Naive thymus-derived CD4-positive, alpha-beta T cell (primary cell): ENCODE measurements at places on chromosomes 12 and 14. TPM values are rescaled to one million over a fixed set of nuclear protein-coding genes. Genes with fewer than 3 reads are reported as not detected.

- H3K36me3 ChIP-seq = no peaks in the 10 kb centered on the region
- DNase-seq = no peak
- H3K4me1 ChIP-seq = no peaks in the 10 kb centered on the region
- H3K27me3 ChIP-seq = no peaks in the 10 kb centered on the region
Observed at GRCh38 chr12:12216349-12217017, 50.4 kb downstream of the LRP6 start.

DNA sequence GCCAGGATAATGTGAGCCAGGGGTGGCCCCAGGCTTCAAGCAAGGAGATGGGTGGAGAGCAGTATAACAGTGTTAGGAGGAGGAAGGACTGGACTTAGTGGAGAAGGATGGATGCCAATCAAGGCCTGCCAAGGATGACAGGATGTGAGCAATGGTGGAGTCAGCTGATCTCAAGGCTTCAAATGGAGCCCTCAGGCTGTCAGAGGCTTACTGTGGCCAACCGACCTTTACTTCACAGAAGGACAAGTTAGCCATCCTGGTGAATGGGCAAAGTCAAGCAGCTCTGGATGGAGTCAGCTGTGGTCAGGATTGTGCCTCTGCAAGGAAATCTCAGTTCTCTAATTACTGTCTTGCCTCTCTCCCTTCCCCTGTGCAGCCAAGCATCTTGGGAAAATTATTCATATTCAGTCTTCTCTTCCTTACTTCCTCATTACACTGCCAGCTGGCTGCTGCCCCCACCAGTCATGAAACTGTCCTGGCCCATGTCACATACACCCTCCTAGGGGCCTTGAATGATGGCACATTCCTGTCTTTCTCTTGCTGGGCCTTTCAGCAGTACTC lies 7.6 kb upstream of the STAT6 start:
- no peak overlapping the region for H3K27ac ChIP-seq
- H3K36me3 ChIP-seq = no peaks in the 10 kb centered on the region
- no peak for DNase-seq
- no peaks in the 10 kb centered on the region for H3K4me1 ChIP-seq
- no peak overlapping the region for H3K4me3 ChIP-seq
- no peaks in the 10 kb centered on the region for H3K27me3 ChIP-seq

- no peaks in the 10 kb centered on the region for H3K27me3 ChIP-seq
- H3K36me3 ChIP-seq = peaks cover 28% of the 10 kb centered on the region
- H3K27ac ChIP-seq = peak overlapping the region; percentile 43
Observed at GRCh38 chr12:6457220-6457945, 5.5 kb downstream of the TAPBPL start.

GRCh38 chr12:79885911-79886490 lies 48.9 kb downstream of the PPP1R12A start:
- peaks cover 36% of the 10 kb centered on the region for H3K4me1 ChIP-seq
- DNase-seq = no peak
- no peaks in the 10 kb centered on the region for H3K36me3 ChIP-seq
- H3K4me3 ChIP-seq = no peak overlapping the region

DNA sequence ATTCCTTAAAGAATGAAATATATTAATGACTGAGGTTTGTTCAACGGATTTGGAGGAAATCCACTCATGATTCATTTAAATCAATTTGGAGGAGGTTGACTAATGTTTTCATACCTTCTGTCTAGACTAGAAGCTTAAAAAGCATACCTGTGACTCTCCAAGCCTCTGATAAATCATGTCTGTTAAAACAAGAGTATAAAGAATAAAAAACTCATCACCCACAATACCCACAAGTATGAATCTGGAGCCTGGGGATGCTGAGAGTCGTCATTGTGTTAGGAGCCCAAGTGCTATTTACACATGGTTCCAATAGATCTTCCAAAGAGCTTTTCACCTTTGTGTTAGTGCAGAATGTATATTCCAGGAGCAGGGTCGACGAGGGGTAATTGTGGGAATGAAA lies 86.8 kb upstream of the ADAMTS20 start:
- no peaks in the 10 kb centered on the region for H3K4me1 ChIP-seq
- H3K27ac ChIP-seq = no peak overlapping the region
- H3K36me3 ChIP-seq = no peaks in the 10 kb centered on the region
- H3K27me3 ChIP-seq = no peaks in the 10 kb centered on the region

DNA sequence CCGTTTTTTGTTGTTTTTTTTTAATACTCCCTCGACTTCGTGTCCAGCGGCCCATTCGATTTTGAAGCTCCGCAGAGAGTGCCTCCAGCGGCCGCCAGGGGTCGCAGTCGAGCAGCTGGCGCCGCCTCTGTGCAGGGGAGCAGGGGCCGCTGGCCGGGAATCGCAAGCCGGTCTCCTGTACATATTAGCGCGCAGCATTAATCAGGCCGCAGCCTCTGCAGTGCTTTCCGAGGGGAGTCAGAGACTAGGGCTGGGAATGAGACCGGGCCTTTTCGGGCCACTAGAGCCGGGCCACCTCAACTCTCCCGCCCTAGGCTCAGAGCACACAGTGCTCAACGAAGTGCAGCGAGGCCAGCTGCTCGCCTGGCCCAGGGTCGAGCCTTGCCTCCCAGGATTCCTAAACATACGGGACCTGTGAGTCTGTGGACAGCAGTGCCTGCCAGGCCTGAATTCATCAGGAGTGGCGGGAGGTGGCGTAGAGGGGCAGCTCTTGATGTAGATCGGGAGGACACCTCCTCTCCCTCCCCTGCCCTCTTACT lies 81.8 kb downstream of the EMP1 start:
- peak; percentile 56 for DNase-seq
- no peaks in the 10 kb centered on the region for H3K4me1 ChIP-seq
- no peak overlapping the region for H3K4me3 ChIP-seq
- H3K27me3 ChIP-seq = no peaks in the 10 kb centered on the region

DNA sequence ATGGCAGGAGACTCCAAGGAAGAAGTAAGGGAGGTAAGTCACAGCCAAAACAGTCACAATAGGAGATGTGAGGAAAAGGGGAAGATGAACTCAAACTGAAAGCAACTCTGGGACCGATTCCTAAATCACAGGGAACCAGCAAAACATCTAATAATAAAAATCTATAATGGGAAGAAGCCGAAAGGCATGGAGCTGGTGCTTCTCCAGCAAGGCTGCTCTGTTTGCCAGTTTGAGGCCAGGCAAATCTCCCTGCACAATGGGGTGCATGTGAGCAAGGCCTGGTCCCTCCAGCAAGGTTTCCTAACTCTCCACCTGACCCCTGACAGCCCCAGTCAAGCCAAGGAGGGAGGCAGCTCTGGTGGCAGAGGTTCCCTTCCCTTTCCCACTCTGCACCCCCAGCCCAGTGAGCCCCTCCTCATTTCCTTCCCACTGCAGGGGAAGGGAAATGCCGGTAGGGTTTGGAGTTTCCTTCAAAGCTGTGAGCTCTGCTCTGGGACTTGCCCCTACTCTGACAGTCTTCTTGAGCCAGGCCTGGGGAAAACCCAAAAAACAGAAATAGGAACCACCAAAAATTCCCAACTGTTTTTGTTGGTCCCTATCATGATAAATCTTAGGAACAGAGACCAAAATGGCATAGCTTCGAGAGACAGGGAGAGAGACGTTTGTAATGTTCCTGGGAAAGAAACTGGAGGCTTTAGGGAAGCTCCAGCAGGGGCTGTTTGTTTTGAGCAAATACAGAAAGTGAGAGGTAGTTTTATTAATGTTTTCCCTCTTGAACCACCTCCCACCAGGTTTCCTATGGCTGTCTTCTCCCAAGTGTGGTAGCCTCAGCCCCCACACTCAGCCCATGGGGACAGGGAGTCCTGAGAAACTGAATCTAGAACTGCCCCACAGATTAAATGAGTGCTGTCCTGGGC lies 34.6 kb downstream of the FMNL3 start:
- H3K36me3 ChIP-seq = no peaks in the 10 kb centered on the region
- H3K27ac ChIP-seq = peak overlapping the region; percentile 85
- no peak for DNase-seq
- peaks cover 39% of the 10 kb centered on the region for H3K4me1 ChIP-seq

DNA sequence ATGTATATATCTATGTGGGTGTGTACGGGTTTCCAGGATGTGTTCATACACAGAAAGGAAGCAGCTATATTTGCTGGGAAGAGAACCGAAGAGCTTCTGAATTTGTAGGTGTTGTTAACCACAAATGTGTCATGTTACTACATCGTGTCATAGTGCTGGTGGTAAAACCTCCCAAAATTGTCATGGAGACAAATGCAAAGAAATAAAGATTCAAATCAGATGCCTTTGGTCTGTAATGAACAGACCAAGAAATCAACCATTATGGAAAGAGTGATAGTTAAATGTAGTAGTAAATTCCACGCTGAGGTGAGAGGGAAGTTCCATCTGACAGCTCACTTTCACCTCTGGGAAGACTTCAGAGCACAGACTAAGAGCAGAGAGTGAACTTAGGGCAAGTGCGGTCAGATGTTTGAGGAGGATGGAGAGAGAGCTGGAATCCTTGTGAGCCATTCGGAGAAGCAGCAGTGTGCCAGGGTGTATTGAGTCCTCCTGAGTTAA lies 487.5 kb downstream of the TMEM121 start:
- no peak overlapping the region for H3K4me3 ChIP-seq
- no peaks in the 10 kb centered on the region for H3K27me3 ChIP-seq
- DNase-seq = peak; percentile 40
- H3K36me3 ChIP-seq = no peaks in the 10 kb centered on the region
- H3K27ac ChIP-seq = peak overlapping the region; percentile 48
- peaks cover 7% of the 10 kb centered on the region for H3K4me1 ChIP-seq

DNA sequence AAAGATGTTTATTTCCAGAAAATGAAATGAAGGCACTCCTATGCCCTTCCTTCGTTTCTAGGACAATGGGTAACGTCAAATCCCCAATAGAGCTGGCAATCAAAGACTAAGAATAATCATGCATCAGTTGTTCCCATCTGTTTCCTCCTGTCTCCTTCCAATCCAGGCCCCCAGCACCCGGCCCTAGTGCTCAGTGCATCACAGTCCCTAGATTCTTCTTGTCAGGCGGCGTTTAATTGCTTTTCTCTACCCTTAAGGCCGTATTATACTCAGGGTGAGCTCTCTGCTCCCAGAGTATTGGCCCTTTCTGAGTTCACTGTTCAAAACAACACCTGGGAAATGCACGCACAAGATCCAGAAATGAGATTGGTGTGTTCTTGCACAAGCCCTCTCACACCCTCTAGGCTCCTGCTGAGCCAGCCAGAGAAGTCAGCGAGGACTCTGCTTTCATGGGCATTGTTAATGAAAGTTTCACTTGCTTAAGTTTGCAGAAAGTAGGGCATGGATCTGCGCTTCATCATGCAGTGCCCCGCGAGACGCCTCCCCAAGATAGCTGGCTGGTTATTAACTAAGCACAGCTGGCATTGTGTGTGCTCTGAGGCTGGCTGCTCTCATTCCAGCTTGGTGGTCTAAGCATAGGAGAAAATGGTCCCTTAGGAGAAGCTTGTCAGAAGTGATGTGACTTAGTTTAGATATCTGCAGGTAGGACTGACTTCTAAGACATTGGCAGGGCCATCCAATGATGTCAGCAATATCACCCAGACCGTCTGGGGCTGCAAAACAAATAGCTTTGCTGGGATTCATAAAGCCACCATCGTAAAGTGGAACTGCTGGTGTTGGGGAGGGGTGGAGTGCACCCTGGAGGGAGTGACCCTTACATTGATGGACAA lies 28.7 kb downstream of the CRACR2A start:
- H3K27me3 ChIP-seq = no peaks in the 10 kb centered on the region
- H3K27ac ChIP-seq = no peak overlapping the region
- no peak overlapping the region for H3K4me3 ChIP-seq
- no peak for DNase-seq
- peaks cover 22% of the 10 kb centered on the region for H3K4me1 ChIP-seq

- no peak overlapping the region for H3K27ac ChIP-seq
- DNase-seq = no peak
- H3K4me1 ChIP-seq = peaks cover 46% of the 10 kb centered on the region
- no peaks in the 10 kb centered on the region for H3K36me3 ChIP-seq
- H3K27me3 ChIP-seq = no peaks in the 10 kb centered on the region
Observed at GRCh38 chr14:71004481-71004880, 97.2 kb downstream of the PCNX1 start.

SLC6A13 gene
- 1.5 TPM for total RNA-seq

NAA30 gene
- 19.6 TPM for total RNA-seq

SYNDIG1L gene
- not detected for total RNA-seq

MSI1 gene
- total RNA-seq = not detected

ADSS1 gene
- 0.73 and 1.0 TPM in 2 replicates for total RNA-seq

SLC4A8 gene
- 6.3 TPM for total RNA-seq
